Subcutaneous preadipocyte (primary cell): ENCODE measurements at places on chromosomes 12 and 14. TPM values are rescaled to one million over a fixed set of nuclear protein-coding genes. Genes with fewer than 3 reads are reported as not detected.

ZC2HC1C gene
- 0.98 and 1.8 TPM in 2 replicates for total RNA-seq

LRFN5 gene
- total RNA-seq, result 1.4 and 6.6 TPM in 2 replicates

DAZAP2 gene
- 139 and 142 TPM in 2 replicates for total RNA-seq

LBHD2 gene
- not detected in 2 replicates for total RNA-seq

TMEM179 gene
- total RNA-seq, result not detected in 2 replicates

SLC38A6 gene
- total RNA-seq, result 54.0 and 62.6 TPM in 2 replicates

CEP83 gene
- 13.2 and 24.0 TPM in 2 replicates for total RNA-seq

RNASE7 gene
- not detected in 2 replicates for total RNA-seq

PLEKHA5 gene
- total RNA-seq, result 23.9 and 42.0 TPM in 2 replicates

KCNMB4 gene
- 0.20 and 0.37 TPM in 2 replicates for total RNA-seq

PTCSC3 gene
- not detected in 2 replicates for total RNA-seq

ING4 gene
- total RNA-seq, result 13.5 and 21.7 TPM in 2 replicates

USP44 gene
- 0.73 and 0.78 TPM in 2 replicates for total RNA-seq

COL2A1 gene
- not detected in 2 replicates for total RNA-seq

SERPINA4 gene
- total RNA-seq, result not detected in 2 replicates

CD69 gene
- total RNA-seq, result not detected in 2 replicates

CERS5 gene
- 19.5 and 22.1 TPM in 2 replicates for total RNA-seq

EPS8 gene
- total RNA-seq, result 147 and 183 TPM in 2 replicates

NFATC4 gene
- total RNA-seq, result 53.3 and 54.0 TPM in 2 replicates

HCAR2 gene
- total RNA-seq, result under 0.01 TPM in 2 replicates

CCDC196 gene
- not detected in 2 replicates for total RNA-seq

MSI1 gene
- under 0.01 TPM in 1 of 2 replicates, not detected in the other for total RNA-seq

NANOG gene
- total RNA-seq, result not detected in 2 replicates

VASH1 gene
- 1.8 and 2.5 TPM in 2 replicates for total RNA-seq

KLHL28 gene
- 5.7 and 8.1 TPM in 2 replicates for total RNA-seq

WNT1 gene
- total RNA-seq, result not detected in 2 replicates

B4GALNT1 gene
- under 0.01 and 0.20 TPM in 2 replicates for total RNA-seq

AGAP2 gene
- under 0.01 and 0.39 TPM in 2 replicates for total RNA-seq

INHBC gene
- total RNA-seq, result under 0.01 TPM in 1 of 2 replicates, not detected in the other

DCD gene
- total RNA-seq, result not detected in 2 replicates

RNF212B gene
- not detected in 2 replicates for total RNA-seq

KRT5 gene
- total RNA-seq, result 0.20 TPM in 1 of 2 replicates, not detected in the other

SMIM41 gene
- total RNA-seq, result 0.20 TPM in 1 of 2 replicates, not detected in the other

TGM1 gene
- total RNA-seq, result 0.78 and 1.1 TPM in 2 replicates

PCED1B gene
- total RNA-seq, result 0.39 TPM in 1 of 2 replicates, not detected in the other

ZFYVE21 gene
- total RNA-seq, result 39.5 and 42.3 TPM in 2 replicates

PTHLH gene
- total RNA-seq, result 0.73 and 1.6 TPM in 2 replicates

CLEC4C gene
- not detected in 2 replicates for total RNA-seq

LRIG3 gene
- 50.7 and 62.9 TPM in 2 replicates for total RNA-seq

TOX4 gene
- total RNA-seq, result 30.1 and 33.2 TPM in 2 replicates

OASL gene
- 0.73 and 1.6 TPM in 2 replicates for total RNA-seq

TMEM233 gene
- total RNA-seq, result 4.5 and 4.8 TPM in 2 replicates

PLA2G1B gene
- total RNA-seq, result not detected in 2 replicates

PPM1H gene
- total RNA-seq, result under 0.01 and 0.59 TPM in 2 replicates

CLEC14A gene
- 0.20 TPM in 1 of 2 replicates, not detected in the other for total RNA-seq

CRACR2A gene
- 13.2 and 22.7 TPM in 2 replicates for total RNA-seq

LALBA gene
- not detected in 2 replicates for total RNA-seq

SLCO1A2 gene
- total RNA-seq, result not detected in 2 replicates

TEAD4 gene
- 16.9 and 22.7 TPM in 2 replicates for total RNA-seq

MTERF2 gene
- total RNA-seq, result 3.5 and 5.1 TPM in 2 replicates

KCNJ8 gene
- 0.59 and 2.2 TPM in 2 replicates for total RNA-seq

MANSC1 gene
- total RNA-seq, result 2.2 and 3.3 TPM in 2 replicates

KRT7 gene
- total RNA-seq, result 0.78 TPM in 1 of 2 replicates, not detected in the other
